ENCODE measurements at places on chromosomes 3 and 15. TPM values are rescaled to one million over a fixed set of nuclear protein-coding genes. Genes with fewer than 3 reads are reported as not detected.

GRCh38 chr15:93252780-93253179 lies 163.8 kb upstream of the RGMA start:
- H3K27ac ChIP-seq = no peak overlapping the region
- H3K4me3 ChIP-seq = no peak overlapping the region
- peaks cover 3% of the 10 kb centered on the region for H3K27me3 ChIP-seq
- H3K4me1 ChIP-seq = no peaks in the 10 kb centered on the region

The ERICH6 gene
- total RNA-seq = not detected

DNA sequence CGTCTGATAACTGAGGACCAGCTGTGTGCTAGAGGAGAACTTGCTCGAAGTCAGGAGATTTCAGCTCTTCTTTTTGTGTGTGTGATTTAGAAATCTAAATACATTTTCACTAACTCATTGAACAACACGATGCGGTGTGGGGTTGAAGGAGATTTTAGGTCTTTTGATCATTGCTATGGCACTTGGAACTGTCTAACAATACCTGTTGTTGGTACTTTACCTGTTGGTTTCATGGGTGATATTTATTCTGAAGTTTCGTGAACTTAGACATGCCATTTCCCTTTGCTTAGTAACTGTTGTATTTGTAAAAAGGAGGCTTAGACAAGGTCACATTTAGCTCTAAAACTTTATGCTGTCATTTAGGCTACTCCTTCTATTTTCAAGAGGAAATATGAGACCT lies 99.9 kb downstream of the ITPR1 start:
- H3K4me1 ChIP-seq = peaks cover 16% of the 10 kb centered on the region
- no peak for DNase-seq
- peaks cover 6% of the 10 kb centered on the region for H3K36me3 ChIP-seq
- H3K27me3 ChIP-seq = no peaks in the 10 kb centered on the region
- no peak overlapping the region for H3K27ac ChIP-seq

GRCh38 chr3:73874606-73875369 lies 250.0 kb upstream of the PDZRN3 start:
- H3K4me1 ChIP-seq = no peaks in the 10 kb centered on the region
- no peak overlapping the region for H3K4me3 ChIP-seq
- H3K27me3 ChIP-seq = no peaks in the 10 kb centered on the region
- no peaks in the 10 kb centered on the region for H3K36me3 ChIP-seq
- DNase-seq = no peak

DNA sequence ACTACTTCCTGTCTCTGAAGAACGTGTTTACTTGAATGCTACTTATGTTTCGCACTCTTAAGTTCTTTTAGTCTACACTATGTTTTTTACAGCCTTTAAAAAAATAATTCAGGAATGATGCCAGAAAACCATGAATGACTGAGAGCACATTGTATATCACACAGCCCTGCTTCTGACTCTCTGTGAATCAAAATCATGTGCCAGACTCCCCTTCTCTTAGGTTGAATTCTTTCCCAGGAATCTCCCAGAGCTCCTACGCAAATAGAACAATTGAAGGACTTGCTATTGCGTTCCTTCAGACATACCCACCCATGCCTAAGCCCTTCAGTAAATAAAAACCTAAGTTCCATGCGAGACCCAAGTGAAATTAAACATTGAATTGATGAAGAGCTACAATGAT lies 782.0 kb upstream of the ALCAM start:
- no peak overlapping the region for H3K4me3 ChIP-seq
- H3K27me3 ChIP-seq = no peaks in the 10 kb centered on the region
- no peak overlapping the region for H3K27ac ChIP-seq
- H3K36me3 ChIP-seq = no peaks in the 10 kb centered on the region
- H3K4me1 ChIP-seq = no peaks in the 10 kb centered on the region

GRCh38 chr15:62706317-62706716 lies 336.2 kb upstream of the TPM1 start:
- no peak overlapping the region for H3K4me3 ChIP-seq
- H3K4me1 ChIP-seq = no peaks in the 10 kb centered on the region

The CTXN2 gene
- 0.07 TPM for total RNA-seq

DNA sequence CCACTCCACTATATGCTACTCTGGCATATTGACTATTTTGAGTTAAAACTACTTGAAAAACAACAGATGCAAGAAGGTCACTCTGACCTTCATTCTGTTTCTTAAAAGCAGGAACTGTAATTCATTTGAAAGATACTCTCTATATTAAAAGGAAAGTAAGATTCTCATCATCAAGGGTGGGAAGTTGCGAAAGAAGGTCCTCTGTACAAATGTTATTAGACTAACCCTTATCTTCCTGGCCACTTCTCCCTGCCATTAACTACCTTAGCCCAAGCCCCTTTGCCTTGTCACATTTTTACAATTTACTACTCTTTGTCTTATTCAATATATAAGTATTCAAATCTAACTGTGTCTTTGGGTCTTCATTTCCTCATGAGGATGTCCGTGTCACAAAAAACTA lies 16.1 kb downstream of the SIDT1 start:
- DNase-seq = no peak
- H3K27ac ChIP-seq = no peak overlapping the region
- peaks cover 14% of the 10 kb centered on the region for H3K4me1 ChIP-seq
- no peaks in the 10 kb centered on the region for H3K27me3 ChIP-seq
- H3K36me3 ChIP-seq = peaks cover 21% of the 10 kb centered on the region

The GOLGA6A gene
- total RNA-seq = not detected

DNA sequence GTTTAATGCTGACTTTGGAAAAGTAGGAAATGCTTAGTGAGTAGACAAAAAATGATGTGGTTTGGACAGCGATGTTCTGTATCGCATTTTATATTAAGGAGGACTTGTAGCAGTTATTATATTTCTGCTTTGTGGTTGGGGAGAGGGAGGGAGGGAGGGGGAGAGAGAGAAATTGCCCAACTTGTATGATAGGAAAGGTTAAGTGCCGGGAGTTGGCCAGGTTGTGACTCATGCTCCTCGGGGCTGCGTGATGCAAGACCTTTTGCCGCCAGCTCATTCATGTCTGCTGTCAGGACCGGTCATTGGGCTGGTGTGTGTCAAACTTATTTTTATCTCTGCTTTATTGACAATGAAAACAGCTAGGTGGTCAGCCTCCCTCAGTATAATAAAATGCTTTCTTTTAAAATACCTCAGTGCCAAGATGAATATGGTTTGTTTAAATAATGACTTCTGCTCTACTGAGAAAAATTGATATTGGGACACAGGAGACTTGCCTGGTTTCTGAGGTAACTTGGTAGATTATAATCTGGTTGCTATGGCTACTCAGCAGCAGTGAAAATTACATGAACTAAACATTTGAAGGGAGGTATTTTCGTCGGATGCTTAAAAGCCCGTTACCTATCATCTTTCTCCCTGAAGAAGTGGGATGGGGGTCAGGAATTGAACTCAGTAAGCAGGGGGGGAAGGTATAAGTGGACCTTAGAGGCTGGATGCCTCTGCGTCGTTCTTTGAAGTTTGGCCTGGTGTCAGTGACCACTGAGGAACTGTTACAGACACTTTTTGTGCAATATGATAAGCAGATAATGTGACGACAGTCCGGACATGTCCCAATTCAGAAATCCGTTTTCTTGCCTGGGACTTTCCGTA lies 90.7 kb downstream of the FNDC3B start:
- peaks cover 53% of the 10 kb centered on the region for H3K4me1 ChIP-seq
- H3K36me3 ChIP-seq = peaks cover 28% of the 10 kb centered on the region
- no peaks in the 10 kb centered on the region for H3K27me3 ChIP-seq
- DNase-seq = peak; percentile 75
- peak overlapping the region; percentile 30 for H3K4me3 ChIP-seq

The ANKRD34C gene
- not detected for total RNA-seq

DNA sequence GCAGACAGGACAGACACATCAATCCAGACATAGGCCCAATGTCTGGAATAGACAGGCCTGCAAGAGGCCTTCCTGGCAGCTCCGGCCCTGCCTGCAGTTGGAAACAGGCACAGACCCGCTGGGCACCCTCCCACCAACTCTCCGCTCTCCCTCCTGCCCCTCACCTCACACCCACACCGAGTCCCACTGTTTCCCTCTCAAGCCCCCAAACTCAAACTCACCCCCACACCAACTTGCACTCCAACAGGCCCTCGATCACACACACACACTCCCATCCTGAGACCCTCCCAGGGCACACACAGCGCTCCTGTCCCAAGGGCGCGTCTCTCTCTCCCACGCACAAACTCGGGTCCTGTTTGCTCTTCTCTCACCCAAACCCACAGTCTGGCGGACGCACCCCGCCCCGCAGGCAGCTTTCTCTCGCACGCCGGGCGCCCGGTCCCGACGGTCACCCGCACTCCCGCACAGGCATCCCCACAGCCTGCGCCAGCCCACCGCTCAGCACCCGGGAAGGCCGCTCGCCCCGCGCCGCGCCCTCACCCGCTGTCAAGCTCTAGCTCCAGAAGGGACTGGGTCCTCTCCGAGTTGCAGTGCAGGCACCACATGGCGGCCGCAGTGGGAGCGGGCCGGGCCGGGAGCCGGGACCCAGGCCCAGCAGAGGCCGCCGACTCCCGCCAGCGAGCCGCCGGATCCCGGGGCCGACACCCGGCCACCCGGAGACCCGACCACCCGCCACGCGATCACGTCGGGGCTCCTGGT lies 106.2 kb downstream of the IQSEC1 start:
- H3K27ac ChIP-seq = no peak overlapping the region
- no peak for DNase-seq
- peaks cover 40% of the 10 kb centered on the region for H3K4me1 ChIP-seq
- H3K4me3 ChIP-seq = peak overlapping the region; percentile 81
- H3K36me3 ChIP-seq = peaks cover 9% of the 10 kb centered on the region

DNA sequence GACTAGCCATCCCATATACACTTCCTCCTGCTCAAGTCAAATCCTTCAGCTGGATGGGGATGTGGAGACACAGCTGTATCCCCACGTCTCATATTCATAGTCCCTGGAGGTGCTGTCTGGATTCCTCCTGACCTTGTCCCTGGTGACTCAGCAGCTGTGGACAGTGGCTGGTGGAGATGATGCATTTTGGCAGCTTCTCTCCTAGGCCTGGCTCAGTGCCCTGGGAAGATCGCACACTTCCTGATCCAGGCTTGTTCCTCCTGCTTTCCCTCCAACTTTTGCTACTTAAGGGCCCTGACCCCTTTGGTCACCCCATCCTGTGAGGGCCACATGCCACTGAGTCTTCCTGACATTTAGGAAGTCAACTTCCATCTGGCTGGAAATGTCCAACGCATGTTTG lies 44.4 kb downstream of the ADAMTSL3 start:
- H3K36me3 ChIP-seq = no peaks in the 10 kb centered on the region
- no peaks in the 10 kb centered on the region for H3K4me1 ChIP-seq
- no peaks in the 10 kb centered on the region for H3K27me3 ChIP-seq
- peak; percentile 22 for DNase-seq
- H3K27ac ChIP-seq = no peak overlapping the region

GRCh38 chr3:185155678-185156077 lies 2.8 kb upstream of the C3orf70 start:
- peaks cover 32% of the 10 kb centered on the region for H3K27me3 ChIP-seq
- no peak overlapping the region for H3K27ac ChIP-seq
- H3K36me3 ChIP-seq = no peaks in the 10 kb centered on the region
- DNase-seq = no peak
- H3K4me3 ChIP-seq = no peak overlapping the region

The IMPDH2 gene
- total RNA-seq = 496 TPM

DNA sequence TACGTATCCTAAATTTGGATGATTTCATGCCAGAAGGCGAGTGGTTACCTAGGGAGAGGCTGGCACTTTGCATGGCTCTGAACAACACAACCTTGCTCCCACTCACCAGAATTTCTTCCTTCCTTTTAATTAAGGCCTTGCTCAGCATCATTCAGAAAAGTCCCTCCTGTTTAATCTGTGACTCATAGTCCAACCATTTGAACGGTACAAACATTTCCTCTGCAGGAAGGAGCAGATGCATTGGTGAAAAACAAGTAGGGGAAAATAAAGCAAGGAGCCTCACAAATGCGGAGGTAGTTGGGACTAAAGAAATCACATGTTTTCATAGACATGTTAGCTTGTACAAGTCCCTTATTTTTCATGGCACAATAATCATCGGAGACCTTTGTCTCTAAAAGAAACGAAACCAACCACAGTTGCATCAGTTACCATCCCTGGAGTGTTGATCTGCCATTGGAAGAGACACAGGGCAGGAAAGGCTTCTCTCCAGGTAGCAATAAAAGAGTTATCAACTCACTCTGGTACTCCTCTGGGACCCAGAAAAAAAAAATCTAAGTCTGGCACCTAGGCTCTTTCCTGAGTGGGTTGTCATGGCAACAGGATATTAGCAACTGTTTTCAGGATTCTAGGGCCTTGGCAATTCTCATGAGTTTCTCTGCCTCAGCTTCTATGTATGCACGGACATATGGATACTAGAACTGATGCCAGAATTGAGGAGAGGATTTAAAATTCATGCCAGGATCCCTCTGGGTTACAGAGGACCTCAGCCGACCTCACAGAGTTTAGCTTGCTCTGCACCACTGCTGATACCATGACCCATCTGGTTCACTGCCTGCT lies 255.4 kb upstream of the ARPP21 start:
- H3K4me3 ChIP-seq = no peak overlapping the region
- no peaks in the 10 kb centered on the region for H3K36me3 ChIP-seq
- no peak overlapping the region for H3K27ac ChIP-seq
- no peak for DNase-seq
- H3K27me3 ChIP-seq = no peaks in the 10 kb centered on the region
- H3K4me1 ChIP-seq = no peaks in the 10 kb centered on the region

DNA sequence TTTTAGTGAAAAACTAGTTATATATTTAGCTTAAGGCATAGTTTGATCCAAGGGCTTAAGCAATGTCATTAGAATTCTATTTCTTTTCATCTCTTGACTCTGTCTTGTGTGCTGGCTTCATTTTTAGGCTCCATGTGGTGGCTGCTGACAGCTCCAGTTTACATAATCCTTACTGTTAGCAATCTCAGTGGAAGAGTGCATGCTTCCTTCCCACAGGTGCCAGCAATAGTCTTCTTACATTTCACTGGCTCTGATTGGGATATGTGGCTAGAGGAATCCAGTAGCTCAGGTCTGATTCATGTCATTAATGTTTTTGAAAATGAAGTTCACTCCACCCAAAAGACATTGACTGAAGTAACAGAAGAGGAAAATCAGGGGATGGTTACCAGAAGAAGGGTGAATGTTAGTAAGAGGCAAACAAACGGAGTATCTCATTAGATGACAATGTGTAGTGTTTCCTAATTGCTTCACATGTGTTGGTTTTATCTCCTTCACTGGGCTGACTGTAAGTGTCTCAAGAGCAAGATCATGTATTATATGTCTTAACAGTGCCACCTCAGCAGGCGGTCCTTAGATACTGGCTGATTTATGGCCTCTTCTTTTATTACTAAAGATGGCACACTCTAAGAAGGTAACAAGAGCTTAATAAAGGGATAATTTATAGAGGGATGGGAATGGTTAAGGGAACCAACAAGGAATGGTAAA lies 25.6 kb upstream of the TCF12 start:
- H3K4me3 ChIP-seq = no peak overlapping the region
- H3K27me3 ChIP-seq = peaks cover 2% of the 10 kb centered on the region
- no peak for DNase-seq
- peaks cover 10% of the 10 kb centered on the region for H3K4me1 ChIP-seq
- no peaks in the 10 kb centered on the region for H3K36me3 ChIP-seq

DNA sequence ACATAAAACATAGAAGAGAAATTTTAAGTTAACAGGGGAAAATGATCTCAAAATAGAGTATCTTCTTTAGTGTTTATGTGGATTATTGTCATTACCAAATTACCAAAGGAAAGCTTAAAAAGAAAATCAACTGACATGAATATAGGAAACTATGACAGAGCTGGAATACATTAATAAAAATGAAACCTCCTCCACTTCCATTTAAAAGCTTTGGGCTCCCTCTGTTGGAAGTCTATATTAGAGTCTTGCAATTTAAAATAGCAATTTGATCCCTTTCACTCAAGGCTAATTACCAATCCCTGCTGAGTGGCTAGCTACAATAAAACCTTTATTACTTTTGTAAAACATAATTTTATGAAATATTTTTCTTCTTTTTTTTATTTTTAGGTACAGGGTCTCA lies 61.4 kb upstream of the IMPG2 start:
- no peak overlapping the region for H3K4me3 ChIP-seq
- H3K4me1 ChIP-seq = peaks cover 27% of the 10 kb centered on the region
- H3K36me3 ChIP-seq = peaks cover 2% of the 10 kb centered on the region

The CSPG4 gene
- total RNA-seq = not detected

Data from activated CD4-positive, alpha-beta T cell treated with anti-CD3 and anti-CD28 coated beads, Interleukin-2, amount 10 ng/mL, durations not matched to agents 24 days and 14 days (primary cell).